ENCODE measurements at places on chromosomes 13 and 19.

- no peak for DNase-seq
These were observed 470.0 kb downstream of the TSHZ3 start for GRCh38 chr19:30879225-30879624.

DNA sequence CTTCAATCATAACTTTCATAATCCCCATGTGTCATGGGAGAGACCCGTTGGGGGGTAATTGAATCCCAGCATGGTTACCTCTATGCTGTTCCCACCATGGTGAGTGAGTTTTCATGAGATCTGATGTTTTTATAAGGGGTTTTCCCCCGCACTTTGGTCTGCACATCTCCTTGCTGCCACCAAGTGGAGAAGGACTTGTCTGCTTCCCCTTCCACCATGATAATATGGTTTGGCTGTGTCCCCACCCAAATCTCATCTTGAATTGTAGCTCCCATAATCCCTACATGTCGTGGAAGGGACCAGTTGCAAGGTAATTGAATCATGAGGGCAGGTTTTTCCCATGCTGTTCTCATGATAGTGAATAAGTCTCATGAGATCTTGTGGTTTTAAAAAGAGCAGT, 524.9 kb downstream of the SLITRK5 start:
- DNase-seq: no peak

DNA sequence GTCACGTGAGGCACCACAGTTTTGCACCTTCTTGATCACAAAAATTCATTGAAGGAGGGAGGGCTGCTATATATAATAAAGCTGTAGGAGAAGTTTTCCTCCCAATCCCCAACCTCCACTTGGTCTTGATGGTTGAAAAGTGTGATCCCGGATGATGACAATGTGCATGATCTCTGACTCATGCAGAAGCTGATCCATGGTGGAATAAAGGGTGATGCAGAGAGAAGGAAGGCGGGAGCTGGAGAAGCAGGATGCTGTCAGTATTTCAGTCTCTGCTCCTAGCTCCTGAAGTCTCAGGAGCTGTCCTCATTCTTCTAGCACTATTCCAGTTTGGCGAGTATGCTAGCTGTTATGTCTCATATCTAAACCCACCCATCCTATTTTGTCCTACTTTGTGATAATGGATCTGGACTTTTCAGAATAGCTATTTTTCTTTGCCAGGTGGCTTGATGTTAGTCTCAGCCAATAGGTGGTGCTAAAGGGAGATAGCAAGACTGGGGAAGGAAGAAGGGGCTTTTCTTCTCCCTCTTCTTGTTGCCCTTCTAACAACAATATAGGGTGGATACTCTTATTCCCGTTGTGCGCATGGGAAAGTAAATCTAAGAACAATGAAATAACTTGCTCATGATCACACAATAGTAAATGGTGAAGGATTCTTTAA, 65.6 kb upstream of the HTR2A start:
- no peak for DNase-seq

DNA sequence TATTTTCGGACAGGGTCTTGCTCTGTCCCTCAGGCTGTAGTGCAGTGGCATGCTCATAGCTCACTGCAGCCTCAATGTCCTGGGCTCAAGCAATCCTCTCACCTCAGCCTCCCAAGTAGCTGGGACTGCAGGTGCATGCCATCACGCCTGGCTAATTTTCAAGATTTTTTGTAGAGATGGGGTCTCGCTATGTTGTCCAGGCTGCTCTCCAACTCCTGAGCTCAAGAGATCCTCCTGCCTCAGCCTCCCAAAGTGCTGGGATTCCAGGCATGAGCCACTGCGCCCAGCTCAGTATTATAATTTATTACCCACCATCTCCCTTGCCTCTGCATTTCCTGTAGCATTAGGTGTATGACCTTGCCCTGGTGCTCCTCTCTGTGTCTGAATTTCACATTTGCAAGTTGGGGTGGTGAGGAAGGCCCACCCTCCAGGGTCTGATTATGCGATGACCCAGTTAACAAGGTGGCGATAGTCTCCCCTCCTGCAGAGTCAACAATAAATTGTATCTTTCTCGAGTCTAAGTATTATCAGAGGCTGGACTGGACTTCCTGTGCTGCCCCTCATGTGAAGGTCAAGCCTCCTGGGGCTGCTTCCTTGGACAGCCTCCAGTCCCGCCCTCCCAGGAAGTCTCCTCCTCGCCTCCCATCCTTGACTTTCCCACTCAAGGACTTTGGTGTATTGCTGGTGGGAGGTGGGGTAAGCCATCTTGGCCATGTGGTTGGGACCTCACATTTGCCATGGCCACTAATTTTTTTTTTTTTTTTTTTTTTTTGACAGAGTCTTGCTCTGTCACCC, 1.5 kb upstream of the TUBB4A start:
- DNase-seq: no peak

GRCh38 chr19:39356647-39357046, 14.4 kb downstream of the SAMD4B start:
- no peak for DNase-seq
